Cortex of kidney (tissue), 1 donor: ENCODE measurements at places on chromosomes 5 and 9.

DNA sequence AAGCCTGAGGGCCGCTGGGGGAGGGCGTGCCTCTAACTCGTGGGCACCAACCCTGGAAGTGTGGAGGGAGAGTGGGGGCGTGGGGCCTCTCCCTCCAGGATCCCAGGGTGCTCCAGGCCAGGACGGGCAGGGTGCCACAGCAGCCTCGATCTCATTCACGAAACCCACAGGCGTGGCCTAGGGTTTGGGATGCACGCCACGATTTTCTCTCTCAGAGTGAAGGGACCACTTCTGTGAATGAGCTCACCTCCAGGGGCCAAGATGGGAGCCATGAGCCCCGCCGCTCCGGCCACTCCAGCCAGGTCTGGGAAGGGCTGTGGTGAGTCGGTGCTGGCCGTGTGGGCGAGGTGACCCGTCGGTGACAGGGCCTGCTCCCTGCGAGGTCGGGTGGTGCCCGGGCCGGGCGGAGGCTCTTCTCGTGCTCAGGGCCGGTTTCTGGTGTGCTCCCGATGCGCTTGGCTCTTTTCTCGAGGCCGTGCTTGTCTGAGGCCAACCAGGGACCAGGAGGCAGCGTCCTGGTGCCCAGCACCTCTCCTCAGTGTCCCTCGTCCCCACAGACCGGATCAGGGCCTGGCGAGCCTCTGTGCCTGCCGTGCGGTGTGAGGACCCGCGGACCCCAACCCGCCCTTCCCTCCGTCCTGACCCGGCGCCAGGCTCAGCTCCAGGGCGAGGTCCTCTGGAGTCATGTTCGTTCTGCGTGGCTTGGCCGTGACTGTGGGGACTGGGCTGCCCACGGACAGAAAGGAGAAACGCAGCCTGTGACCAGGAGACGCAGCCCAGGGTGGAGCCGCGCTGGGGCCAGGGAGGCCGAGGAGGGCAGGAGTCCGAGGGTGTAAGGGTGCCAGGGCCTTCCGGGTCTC lies 31.0 kb downstream of the TPPP start:
- DNase-seq = no peak

DNA sequence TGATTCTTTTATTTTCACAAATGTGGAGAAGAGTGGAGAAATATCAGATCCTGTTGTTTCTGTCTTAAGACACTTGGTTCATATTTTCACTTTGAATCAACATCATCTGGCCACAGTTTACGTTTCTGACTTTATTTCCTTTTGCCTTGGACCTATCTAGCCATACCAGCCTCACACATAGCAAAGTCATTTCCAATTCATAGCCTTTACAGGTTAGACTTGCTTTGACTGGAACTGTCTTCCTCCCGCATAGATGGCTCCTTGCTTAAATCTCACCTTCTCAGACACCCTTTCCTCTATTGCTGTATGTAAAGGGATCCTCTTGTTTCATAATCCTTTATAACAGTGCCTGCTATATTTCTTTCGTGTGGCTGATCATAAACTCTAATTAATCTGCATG lies 297.8 kb downstream of the SH3GL2 start:
- DNase-seq = no peak

- DNase-seq = no peak
Observed at GRCh38 chr5:36883894-36884462, 7.4 kb downstream of the NIPBL start.

GRCh38 chr5:149852641-149853330 lies 91.8 kb downstream of the PDE6A start:
- no peak for DNase-seq

DNA sequence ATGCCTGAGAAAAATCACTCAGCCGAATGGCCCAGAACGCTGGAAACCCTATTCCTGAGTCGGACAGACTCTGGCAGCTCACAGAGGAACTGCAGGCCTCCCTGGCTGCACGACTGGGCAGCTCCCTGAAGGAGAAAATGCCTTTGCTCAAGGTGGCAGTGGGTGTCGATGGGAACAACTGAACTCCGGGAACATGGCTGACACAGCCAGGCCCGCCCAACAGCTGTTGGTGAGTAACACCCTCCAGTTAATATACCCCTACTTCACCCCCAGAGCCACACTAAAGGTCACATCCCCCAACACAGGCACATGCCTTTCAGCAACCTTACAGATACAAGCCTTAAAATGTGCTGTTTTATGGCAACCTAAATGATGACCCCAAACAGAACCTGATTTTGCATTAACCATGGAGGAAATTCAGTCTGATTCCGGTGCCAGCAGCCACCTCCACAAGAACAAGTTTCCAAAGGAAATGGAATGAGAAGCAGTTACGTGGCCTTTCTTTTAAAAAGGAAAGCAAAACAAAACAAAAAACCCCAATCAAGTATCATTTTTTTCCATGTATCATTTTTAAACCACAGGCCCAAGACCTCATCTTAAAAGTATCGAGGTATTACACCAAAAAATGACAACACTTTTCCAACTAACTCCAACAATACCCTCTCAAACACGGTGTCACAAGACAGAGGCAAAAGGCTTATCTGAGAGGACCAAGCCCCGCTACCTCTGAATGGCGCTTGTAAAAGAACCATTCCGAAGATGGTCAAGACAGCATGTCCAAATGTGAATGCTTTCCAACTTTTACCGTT lies 3.1 kb downstream of the KLF9 start:
- DNase-seq = no peak

DNA sequence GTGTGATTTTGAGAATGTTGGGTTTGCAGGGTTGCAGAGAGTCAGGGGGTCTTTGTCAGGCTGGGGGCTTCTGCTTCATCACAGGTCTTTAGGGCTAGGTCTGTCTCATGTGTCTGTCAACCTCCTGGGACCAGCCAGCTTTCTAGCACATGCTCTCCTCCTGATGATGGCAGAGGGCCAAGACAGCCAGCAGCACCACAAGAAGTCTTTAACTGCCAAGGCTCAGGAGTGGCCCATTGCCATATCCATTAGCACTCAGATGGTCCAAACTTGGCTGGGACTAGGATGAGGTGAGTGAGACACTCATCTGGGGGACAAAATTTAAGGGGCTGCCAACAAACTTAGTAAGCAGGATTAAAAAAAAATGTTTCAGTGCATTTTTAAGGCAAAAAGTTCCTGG lies 384.2 kb upstream of the CDH10 start:
- no peak for DNase-seq

DNA sequence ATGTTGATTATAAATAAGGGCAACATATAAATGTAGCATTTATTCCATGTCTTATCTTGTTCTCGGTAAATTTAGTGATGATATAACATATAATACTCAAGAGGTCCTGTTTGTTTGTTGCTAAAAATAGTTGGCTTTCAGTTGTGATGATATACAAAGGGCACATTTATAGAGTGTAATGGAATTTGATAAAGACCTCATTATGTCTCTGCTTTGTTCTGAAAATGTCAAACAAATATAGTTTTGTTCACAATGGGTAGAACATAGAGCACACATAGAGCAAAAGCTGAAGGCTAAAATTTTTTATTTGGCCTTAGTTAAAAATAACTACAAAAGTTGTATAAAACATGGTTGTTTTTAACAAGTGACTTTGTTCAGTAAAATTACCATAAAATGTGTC lies 477.1 kb upstream of the SMC2 start:
- DNase-seq = no peak

- DNase-seq = no peak
Observed at GRCh38 chr9:90287567-90288274, 354.9 kb downstream of the DIRAS2 start.

DNA sequence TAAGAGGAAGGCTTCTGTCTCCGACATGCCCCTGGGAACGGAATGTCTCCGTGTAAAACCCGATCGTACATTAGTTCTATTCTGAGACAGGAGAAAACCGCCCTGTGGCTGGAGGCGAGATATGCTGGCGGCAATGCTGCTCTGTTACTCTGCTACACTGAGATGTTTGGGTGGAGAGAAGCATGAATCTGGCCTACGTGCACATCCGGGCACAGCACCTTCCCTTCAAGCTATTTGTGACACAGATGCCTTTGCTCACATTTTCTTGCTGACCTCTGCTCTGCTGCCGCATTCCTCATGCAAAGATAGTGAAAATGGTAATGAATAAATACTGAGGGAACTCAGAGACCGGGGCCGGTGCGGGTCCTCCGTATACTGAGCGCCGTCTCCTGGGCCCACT lies 2.2 kb upstream of the DPP7 start:
- no peak for DNase-seq

DNA sequence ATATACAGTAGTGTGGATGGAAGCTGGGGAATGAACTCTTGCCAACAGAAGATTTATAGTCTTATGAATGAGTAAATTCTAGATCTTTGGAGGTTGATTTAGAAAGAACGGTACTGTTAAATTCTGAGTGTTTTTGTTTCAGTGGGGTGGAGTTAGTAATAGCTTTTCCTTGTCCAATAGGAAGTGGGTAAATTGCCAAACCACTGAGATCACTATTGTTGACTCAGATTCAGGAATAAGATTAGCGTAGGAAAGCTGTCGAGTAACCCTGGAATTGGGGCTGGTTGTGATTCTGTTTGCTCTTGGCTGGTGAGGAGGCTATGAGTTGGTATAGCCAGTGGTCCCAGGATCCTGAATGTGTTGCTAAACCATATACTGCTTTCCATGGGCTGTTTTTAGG lies 155.6 kb downstream of the ARHGAP26 start:
- no peak for DNase-seq

DNA sequence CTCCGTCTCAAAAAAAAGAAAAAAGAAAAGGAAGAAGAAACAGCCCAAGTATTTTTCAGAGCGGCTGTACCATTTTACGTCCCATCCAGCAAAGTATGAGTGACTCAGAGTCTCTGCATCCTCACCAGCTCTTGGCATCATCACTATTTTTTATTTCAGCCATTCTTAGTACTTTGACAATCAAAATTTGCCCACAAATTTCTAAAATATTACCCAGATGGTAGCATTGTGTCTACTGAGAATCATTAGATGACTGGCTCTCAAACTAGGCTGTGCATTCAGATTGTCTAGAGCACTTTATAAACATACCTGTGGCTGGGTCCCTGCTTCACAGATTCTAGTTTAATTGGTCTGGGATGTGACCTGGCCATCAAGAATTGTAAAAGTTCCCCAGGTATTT lies 21.6 kb upstream of the MELK start:
- no peak for DNase-seq

DNA sequence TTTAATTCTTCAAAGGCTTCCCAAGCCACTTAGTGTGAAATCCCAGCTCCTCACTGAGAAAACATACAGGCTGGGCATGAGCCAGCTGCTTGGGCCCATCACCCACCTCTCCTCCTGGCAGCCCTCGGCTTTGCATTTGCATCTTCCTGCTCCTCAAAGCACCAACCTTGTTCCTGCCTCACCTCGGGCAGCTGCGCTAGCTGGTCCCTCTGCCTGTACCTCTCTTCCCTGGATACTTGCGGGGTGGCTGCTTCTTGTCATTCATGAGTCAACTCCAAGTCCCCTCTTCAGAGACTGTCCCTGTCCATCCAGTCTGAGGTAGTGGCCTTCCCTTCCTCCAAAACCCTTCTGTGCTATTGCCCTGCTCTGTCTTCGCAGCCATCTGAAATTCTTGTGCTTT lies 116.1 kb upstream of the CXCL14 start:
- no peak for DNase-seq

DNA sequence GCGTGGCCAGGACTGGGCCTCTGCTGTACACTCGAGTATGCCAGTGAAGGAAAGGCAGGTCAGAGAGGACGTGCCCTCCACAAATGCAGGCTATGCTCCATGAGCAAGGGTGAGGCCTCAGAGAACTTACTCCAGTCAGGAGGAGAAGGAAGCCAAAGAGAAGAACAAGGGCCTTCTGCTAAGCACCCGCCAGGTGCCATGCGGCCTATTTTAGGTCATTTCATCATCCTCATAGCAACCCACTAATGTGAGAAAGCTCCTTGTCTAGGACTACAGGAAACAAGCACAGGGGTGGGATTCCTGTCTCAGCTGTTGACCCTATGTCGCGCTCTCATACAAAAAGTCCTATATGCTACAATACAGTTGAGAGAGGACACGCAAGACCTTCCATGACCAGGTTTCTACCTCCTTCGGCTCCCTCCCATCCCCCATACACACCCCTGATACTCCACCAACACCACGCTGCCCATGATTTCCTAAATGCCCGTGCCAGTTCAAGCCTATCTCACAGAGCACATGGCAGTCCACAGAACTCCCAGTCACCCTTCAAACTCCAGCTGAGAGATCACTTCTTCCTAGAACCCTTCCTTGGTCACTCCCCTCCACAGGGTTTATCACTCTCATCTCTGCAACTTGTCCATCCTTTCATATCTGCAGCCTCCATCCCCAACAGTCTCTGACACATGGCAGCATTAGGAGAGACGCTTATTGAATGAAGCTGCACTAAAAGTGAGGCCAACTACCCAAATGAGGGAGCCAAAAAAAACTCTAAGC lies 26.8 kb downstream of the PSMB7 start:
- no peak for DNase-seq

DNA sequence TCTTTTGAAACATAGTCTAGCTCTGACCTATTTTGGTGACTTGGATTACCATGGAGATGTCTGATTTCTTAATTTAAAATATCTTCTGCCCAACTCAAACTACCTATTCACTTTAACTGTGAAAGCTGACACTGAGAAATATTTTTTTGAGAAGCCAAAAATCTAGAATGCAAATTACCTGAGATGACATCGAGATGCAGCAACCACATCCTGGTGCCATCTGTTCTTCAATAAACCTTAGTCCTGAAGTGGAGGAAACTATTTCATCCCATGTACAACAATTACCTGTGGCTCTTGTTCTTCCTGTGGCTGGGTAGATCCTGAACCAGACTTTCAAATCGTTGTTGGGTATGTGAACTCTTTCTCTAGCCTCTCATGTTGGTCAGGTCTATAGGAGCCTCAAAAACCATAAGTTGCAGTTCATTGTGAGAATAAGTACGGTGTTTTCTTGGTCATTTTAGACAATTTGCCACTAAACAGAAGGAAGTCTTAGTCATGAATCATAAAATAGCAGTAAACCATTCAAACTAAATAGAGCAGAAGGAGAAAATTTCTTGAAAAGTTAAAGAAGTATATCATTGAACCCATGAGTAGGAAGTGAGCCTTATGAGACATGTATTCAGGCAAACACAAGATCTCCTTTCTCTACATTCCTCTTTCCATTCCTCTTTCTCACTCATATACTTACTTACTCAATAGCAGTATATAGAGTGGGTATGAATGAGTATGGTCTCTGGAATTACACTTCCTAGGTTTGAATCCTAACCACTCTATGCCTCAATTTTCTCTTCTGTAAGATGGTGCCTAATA lies 176.0 kb downstream of the HMHB1 start:
- no peak for DNase-seq

GRCh38 chr9:73347720-73348119 lies 196.1 kb downstream of the ANXA1 start:
- no peak for DNase-seq

DNA sequence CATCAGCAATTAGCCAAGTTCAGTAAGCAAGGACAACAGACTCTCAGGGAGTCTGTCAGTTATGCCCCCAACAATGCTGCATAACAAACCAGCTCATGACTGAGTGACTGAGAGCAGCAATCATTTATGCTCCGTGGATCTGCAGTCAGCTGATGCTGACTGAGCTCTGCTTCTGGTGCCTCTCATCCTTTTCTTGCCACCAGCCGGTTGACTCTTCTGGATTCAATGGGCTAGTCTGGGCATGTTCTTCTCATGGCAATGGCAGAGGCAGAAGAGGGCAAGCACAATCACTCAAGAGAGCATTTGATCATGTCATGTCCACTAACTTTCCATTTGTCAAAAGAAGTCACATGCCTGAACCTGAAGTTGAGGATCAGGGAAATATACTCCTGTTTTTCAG lies 157.0 kb upstream of the NTRK2 start:
- no peak for DNase-seq

- no peak for DNase-seq
Observed at GRCh38 chr9:96139592-96140295, 162.2 kb downstream of the HSD17B3 start.
